Cortex of kidney (tissue), 1 donor: ENCODE measurements at places on chromosomes 7 and 10.

DNA sequence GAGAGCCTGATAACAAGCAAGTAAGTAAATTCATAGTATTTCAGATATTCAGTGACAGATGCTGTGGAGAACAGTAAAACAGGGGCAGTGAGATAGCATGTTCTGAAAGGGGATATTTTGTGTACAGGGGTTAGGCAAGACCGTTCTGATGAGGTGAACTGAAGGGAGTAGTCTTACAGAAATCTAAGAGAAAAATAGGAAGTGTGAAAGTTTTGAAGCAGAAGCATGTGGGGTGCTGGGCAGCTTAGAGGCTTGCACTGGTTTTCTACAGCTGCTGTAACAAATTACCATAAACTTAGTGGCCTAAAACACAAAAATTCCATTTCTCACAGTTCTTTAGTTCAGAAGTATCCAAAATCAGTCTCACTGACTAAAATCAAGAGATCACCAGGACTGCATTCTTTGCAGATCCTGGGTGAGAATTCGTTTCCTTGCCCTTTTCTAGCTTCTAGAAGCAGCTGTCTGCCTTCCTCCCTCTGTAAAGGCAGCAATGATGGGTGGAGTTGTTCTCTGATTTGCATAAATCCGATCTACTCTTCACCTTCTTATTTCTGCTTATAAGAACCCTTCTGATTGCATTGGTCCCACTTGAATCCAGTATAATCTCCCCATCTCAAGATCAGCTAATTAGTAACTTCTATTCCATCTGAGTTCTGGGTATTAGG lies 7.5 kb upstream of the KLF14 start:
- DNase-seq: no peak

DNA sequence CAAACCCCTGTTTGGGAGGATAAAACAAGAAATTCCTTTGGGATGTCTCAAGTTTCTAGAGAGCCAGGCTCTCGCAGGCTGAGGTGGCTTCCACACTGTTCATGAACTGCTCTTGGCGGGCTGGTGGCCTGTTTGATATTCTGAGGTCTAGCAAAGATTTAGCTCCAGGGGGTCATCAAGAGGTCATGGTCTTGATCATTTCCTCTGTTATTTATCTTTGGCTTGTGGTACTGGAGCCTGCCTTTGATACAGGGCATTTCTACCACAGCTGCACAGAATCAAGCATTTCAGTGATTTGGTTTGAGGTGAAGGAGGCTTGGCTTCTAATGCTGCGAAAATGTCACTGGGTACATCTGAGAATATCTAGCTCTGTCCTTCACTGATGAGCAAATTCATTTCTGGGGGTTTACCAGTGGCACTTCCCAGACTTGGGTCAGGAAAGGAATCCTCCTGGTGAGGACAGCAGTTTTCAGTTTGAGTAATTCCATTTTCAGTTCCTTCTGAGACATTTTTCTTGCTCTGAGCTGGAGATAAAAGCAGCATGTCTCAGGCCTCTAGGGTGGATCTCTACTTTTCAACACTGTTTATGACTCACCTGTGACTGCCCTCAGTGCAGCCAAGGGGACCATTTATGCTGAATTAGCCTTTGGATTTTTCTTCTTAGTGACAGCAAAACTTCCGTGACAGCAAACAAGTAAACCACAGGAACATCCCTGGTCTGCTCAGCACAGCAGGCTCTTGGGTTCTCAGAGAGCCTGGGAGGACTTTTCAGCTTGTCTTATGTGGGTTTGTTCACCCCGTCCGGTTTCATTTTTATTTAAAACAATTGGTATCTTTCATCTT lies 312.0 kb downstream of the RNLS start:
- DNase-seq: no peak

DNA sequence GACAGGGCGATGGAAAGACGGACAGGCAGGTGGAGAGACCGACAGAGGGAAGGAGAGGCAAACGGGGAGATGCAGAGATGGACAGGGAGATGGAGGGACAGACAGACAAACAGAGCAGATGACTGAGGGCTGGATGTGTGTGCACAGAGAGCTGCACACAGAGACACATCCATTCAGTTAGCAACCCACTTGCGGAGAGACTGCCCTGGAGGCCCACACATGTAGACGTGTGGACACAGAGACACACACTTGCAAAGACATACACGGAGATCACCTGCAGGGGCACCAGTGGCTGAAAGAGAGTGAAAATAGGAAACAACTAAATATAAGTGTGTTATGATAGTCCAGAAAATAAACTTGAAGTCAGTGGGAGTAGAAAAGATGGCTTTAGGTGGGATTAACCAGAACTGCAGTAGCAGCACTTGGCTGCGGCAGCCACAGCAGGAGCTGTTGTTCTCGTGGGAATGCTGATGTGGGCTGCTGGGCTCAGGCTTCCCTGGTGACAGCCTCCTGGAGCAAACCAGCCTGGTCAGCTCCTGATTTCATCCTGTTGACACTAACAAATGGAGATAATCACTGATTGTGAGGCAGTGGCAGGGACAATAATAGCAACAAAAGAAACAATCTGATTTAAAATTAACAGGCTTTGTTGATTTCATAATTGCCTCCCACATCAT lies 134.1 kb downstream of the CCNY start:
- no peak for DNase-seq

- DNase-seq: no peak
Observed at GRCh38 chr7:30062587-30062986, 34.4 kb downstream of the PLEKHA8 start.

DNA sequence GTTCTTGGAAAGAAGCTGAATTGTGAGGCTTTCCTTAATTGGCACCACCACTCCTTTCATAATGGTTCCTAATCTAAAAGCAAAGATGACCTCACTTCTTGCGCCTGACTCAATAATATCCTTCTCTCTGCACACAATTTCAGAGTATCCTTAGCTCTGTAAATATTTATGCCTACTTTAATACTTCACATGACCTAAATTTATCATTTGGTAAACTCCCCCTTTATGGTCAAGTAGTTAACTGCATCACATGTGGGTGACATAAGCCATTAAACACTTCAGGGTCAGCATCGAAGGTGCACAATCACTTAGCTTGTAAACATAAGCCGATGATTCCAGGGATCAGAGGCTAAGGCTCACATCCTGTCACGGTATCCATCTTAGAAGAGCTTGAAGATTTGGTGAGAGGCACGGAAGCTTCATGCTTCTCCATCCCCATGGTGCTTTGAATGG lies 7.3 kb upstream of the RHOBTB1 start:
- no peak for DNase-seq

DNA sequence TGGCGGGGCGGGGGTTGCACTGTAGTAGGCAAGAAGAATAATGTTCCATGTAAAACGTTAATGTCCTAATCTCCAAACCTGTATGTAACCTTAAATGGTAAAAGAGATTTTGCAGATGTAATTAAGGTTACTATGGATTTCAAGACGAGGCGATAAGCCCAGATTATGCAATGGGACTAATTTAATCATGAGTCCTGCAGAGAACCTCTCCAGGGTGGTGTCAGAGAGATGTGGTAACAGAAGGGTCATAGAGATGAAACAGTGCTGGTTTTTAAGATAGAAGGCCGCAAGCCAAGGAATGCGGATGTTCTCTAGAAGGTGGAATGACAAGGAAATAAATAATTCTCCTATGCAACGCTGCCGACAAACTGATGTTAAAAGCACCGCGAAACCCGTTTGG lies 57.1 kb downstream of the UBE3C start:
- DNase-seq: no peak

- DNase-seq: no peak
Observed at GRCh38 chr7:116030651-116031276, at the start of gene TFEC. Gene TFEC (minus strand): TSS chr7:116030763. CDS start chr7:115984441, 46,322 bp downstream.

DNA sequence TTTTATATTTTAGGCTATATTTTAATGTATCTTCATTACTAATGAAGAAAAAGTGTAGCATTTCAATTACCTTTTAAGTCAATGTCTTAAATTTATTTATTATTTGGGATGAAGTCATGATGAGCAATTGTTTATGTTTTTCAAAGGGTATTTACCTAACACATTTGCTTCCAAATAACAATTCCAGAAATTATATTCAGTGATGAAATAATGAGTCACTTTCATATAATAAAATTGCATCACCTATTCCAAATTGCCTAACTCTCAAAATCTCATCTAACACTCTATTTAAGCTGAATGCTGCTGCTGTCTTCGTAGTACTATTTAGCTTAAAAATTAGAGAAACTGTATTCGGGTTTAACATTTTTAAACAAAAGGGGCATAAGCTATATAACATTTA lies 97.7 kb downstream of the PRKG1 start:
- DNase-seq: no peak

DNA sequence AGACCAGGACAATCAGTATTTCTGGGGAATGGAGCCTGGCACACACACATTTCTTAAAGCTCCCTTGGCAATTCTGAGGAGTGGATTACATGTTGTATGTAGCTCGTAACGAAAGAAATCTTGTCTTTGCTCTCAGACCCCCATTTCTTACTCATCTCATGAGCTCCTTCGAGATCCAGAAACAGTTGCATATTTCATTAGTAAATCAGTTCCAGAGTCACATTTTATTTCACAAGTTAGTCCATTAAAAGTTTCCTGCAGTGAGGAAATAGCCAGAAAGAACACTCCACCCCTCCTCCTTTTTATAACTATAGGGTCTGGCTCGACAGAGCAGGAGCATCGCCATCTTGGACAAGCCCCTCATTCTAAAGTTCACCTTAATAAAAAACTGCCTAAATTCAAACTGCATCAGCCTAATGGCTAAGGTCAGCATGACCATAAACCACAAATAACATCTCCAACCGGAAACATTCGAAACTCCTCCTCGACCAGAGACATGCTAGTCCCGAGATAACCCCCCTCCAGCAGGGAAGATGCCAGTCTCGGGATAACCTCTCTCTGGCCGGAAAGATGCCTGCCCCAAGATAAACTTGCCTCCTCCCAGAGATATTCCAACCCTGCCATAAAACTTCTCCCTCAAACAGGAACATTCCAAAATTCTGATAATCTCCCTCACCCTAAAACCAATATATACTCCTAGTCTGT lies 7.4 kb downstream of the EGFR start:
- no peak for DNase-seq

- DNase-seq: no peak
Observed at GRCh38 chr10:103855424-103855823, at the start of gene SH3PXD2A. Gene SH3PXD2A (minus strand): TSS chr10:103855576. CDS start chr10:103855266, 310 bp downstream.
